ENCODE measurements at places on chromosomes 6 and 20.

DNA sequence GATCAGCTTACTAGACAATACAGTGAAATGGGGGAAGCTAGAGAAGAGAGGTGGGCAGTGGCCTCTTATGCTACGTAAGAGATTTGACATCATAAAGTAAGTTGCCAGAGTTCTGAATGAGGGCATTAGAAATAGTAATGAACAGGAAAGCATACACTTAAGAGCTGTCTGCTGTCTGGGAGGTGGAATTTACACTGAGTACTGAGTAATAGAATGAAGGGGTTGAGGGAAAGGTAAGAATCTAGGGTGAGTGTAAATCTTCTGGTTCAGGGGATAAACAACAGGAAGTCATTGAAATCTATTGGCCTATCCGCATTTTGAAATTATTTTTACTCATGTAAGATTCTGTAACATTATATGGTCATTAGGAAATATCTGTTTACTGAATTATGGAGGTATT, 35.8 kb downstream of the HLA-DMB start:
- no peak for DNase-seq

- peak; percentile 62 for DNase-seq
Observed at GRCh38 chr6:83708546-83708969, 343 bp downstream of the SNAP91 start.

- DNase-seq: no peak
Observed at GRCh38 chr6:151747896-151748295, 59.6 kb upstream of the ESR1 start.

- peak; percentile 79 for DNase-seq
Observed at GRCh38 chr6:13336553-13336952, 8.2 kb upstream of the TBC1D7 start.

GRCh38 chr20:37223053-37223452, 38.6 kb downstream of the GHRH start:
- DNase-seq: no peak

DNA sequence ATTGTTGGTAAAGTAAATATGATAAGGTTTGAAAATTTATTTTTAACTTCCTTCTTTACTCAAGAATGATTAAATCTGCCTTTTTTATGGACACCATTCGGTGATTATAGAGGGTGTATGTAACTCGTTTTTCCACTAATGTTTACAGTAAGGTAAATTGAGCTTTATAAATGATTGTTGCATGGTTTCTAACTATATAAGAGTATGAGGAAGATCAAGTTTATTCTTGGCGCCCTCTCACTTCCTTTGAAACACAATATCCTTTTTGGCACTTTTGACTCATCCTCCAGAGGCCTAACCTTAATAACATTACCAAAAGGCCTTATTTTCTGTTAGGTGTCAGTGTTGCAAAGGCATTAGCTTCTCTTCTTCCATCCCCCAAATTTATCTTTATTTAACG, 41.8 kb upstream of the MTRF1L start:
- DNase-seq: no peak

DNA sequence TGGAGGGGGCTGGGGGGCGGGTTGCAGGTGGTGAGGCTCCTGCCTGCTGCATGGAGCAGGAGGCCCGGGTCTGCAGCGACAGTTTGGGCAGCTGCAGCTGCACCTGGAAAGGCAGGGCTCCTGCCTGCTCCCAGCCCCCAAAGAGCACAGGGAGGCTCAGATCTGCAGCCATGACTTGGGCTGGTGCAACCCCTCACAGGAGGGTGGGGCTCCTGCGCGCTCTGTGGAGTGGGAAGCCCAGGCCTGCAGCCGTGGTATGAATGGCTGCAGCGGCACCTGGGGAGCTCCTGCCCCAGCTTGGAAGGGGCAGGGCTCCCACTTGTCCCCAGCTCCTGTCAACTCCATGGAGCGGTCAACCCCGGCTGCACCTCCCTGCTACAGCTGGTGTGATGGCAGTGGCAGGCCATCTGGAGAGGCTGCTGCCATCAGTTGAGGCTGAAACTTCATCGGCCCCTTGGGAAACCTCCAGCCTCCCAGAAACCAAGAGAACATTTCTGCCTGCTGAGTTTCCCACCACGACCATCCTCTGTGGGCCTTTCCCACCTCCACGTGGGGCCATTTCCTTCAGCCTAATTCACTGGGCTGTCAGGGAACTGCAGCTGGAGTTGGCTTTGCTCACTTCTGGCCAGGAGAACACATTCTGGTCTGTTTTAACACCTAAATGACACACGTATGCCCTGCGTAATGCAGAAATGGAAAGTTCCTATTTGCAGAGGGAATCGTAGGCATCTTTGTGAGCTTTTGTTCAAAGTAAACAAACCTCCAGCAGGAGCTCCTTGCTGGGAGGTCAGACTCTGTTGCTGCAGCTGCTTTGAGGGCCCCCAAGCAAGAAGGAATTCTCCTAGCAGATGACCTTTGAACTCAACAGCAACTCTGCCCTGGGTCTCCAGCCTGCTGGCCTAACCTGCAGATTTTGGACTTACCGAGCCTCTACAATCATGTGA, 429.0 kb downstream of the PREX1 start:
- no peak for DNase-seq

DNA sequence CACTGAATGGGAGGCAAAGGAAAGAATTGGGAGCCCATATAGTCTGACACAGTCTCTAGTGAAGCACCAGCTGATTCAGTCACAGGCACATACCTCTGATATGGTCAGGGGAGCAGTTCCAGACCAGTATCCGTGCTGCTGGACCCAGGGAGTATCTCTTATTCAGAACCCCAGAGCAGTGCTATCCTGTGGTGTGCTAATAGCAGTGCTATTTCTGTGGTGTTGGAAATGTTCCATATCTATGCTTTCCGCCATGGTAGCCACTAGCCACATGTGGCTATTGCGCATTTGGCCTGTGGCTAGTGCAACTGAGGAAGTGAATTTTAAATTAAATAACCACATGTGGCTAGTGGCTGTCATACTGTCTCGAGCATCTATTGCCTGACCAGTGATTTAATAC, 11.0 kb downstream of the SCUBE3 start:
- no peak for DNase-seq

GRCh38 chr6:134951494-134952263, 1.8 kb upstream of the ALDH8A1 start:
- DNase-seq: no peak
